ENCODE measurements at places on chromosomes 4 and X.

DNA sequence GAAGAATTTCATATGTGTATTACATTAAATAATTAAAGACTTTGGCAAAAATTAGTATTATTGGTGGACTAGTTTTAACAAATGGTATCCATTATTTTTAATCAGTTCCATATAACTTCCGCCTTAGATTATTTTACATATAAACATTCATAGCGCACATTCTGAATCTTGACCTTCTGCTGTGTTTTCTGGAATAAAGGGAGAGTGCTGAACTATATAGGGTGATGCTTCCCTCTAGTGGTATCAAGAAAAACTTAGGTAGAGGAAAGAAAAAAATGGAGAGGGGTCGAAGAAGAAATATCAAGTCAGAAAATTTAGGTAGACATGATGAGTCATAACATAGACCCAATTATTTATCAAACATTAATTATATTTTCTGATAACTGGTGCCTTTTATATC, 155.6 kb upstream of the PACRGL start:
- no peak for DNase-seq

DNA sequence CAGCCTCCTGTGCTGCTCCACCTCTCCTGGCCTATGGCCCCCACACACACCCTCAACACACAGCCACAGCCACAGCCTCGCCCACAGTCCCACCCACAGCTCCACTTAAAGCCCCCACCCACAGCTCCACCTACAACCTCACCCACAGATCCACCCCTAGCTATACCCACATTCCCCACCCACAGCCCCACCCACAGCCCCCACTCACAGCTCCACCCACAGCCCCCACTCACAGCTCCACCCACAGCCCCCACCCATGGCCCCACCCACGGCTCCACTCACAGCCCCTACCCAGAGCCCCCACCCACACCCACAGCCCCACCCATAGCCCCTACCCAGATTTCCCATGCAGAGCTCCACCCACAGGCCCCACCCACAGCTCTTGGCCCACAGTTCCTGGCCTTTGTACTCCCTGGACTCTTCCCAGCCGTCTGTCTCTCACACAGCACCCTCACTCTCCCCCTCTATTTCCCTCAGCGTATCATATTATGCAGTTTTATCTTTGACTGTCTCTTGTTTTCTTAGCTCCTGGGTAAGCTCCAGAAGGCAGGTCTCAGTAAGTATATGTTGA, 322.5 kb downstream of the EVC2 start:
- DNase-seq, result no peak

GRCh38 chrX:98523026-98523425, 1639.3 kb downstream of the RPA4 start:
- DNase-seq, result no peak

GRCh38 chr4:84582988-84583875, at the start of gene CDS1:
TSS of gene CDS1 (plus strand) at chr4:84583127. CDS start at chr4:84583402, 275 bp downstream.
- DNase-seq, result no peak

DNA sequence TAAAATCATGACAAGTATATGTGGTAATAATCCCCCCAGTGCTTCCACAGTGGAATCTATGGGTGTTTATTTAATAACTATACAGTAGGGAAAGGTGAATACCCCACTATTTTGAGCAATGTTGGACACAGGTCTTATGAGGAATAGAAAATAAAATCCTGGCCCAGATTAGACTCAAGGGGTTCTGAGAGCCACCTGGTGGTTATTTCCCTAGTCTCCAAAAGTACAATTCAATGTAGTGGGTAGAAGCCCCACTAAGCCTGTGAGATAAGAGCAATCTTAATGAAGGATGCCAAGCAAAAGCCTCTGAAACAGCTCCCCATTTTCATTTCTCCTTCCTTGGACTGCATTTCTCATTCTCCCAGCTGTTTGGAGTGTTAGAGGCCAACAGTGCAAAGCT, 328.2 kb upstream of the NR3C2 start:
- no peak for DNase-seq

GRCh38 chr4:176840166-176840565, 47.4 kb upstream of the VEGFC start:
- DNase-seq, result no peak

- no peak for DNase-seq
These were observed 112.2 kb upstream of the PSAPL1 start for GRCh38 chr4:7546809-7547367.

DNA sequence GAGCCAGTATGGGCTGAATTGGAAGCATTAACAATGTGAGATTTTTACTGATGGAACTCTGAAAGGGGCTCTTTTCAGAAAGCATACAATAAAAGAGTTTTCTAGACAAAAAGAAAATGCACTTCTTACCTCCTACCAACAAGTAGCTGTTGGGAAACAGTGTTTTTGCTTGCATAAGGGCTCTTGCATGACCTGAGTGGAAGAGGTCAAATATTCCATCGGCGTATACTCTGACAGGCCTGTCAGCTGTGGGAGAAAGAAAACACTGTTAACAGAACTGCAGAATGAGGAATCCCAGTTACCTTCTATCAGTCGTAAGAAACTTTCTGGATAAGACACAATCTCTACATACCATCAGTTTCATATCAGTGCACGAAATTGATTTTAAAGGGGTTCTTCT, 39.5 kb downstream of the PCYT1B start:
- no peak for DNase-seq

- no peak for DNase-seq
These were observed 1.1 kb downstream of the TAFAZZIN start for GRCh38 chrX:154412468-154412867.

DNA sequence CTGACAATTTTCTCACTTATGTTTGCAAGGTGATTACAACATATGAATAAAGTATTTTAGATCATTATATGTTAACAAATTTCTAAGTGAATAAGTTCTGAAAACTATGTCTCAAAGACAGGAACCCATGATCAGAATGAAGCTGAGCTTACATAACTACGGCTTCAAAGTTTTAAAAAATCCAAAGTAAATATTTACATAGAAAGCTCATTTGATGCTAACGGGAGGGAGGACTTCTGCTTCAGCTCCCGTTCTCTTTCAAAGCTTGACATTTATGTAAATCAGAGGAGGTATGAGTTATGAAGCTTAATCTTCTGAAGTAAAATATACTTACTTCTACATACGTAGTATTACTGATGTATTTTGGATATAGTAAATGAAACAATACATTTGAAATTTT, 72.9 kb upstream of the PDLIM3 start:
- DNase-seq, result no peak

GRCh38 chr4:3523146-3523627, 9.0 kb downstream of the LRPAP1 start:
- DNase-seq, result no peak

GRCh38 chr4:2617955-2618354, 81.5 kb downstream of the FAM193A start:
- DNase-seq, result no peak
